ENCODE measurements at places on chromosomes 1 and 21. TPM values are rescaled to one million over a fixed set of nuclear protein-coding genes. Genes with fewer than 3 reads are reported as not detected.

Gene KIF17
- polyA plus RNA-seq = 5.5 TPM

Gene SHE
- 17.2 TPM for polyA plus RNA-seq

Gene FCRL2
- polyA plus RNA-seq = 0.27 TPM

Gene SLC30A1
- 12.4 TPM for polyA plus RNA-seq

DNA sequence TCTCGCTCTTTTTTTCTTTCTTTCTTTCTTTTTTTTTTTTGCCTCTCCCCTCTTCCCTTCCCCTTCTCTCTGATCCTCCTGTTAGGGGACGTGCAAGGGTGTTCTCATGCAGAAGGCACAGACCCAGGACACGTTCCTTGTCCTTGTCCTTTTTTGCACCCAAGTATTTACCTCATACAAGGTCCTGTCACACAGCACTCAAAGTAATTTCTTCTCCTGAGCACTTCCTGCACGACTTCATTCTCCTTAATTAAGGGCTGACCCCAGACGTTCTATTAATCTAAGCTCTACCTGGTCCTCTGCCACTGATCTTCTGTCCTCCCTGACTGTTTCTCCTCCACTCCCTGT is 424 bp upstream of the PCNX2 start:
- no peak for DNase-seq

DNA sequence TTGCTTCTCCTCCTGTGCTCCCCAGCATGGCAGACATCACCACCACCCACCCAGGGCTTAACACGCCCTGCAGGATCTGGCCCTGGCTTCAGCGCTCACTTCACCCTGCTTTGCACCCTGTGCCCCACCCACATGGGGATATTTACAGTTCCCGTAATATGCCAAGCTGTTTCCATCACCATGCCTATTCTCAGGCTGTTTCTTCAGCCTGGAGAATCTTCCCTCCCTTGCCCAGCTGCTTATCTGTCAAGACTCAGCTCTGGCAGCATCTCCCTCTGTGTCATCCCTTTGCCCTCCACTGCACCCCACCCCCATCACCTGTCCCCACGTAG is 3.6 kb upstream of the AHCYL1 start:
- DNase-seq = no peak

- DNase-seq = peak; percentile 76
These were observed 6.9 kb upstream of the SPOCD1 start for GRCh38 chr1:31822766-31823165.

- DNase-seq = no peak
These were observed 13.1 kb downstream of the ZBTB17 start for GRCh38 chr1:15962671-15963362.

DNA sequence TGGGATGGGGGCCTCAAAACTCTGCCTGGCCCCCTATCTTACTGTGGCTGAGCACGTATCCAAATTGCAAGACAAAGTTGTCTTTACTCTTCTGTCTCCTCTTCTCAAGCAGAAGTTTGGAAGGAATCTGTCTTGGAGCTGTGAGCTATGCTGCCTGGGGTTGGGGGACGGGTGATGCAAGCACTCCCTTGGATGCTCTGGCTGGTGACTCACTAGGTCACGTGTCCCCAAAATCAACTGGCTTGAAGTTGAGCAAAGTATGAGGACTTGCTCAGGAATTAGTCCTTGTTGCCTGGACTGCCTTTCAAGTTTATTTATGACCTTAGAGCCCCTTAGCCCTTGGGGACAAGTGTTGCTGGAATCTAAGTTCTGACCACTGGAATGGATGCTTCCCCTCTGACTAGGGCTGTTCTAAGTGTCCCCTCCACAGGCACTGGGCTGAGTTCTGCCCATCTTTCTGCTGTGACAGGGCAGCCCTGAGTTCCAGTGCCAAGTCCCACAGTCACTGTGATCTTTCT is 269.5 kb downstream of the HHAT start:
- no peak for DNase-seq

- DNase-seq = no peak
These were observed 1.9 kb downstream of the NTRK1 start for GRCh38 chr1:156862584-156862983.

GRCh38 chr1:103180660-103181059 is 72.3 kb upstream of the COL11A1 start:
- DNase-seq = no peak

DNA sequence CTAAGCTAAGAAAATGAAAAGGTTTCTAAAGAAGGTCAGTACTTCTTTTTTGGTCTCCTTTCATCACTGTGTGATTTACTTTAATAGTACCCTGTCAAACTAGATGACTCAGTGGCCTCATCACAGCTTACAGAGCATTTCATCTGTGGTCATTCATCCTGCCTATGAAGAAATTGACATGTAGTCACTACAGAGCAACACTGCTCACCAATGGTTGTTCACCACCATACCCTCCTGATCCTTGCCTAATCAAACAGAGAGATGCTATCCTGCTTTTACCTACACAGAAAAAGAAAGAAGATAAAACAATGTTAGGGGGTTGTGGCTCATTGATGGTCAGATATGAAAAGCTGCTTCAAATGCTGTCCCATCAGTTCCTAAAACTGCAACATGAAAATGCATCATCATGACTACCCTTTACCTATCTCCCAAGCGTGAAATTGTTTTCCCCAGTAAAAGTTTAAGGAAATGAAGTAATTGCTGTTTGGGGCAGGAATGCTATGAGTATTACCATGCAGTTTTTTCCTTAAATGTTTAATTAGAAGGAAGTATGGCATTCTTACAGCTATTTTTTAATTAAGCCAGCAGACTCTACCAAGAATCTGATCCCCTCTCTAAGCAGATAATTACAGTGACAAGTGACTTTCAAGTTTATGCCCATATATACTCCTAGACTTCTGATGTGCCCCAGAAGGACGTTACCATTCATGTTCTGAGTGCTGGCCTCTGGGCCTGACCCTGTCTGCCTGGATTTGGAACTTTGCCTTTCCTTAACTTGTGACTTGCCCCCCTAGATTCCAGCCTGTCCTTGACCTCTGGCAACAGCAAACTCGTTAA is 46.1 kb upstream of the FBXO28 start:
- no peak for DNase-seq

DNA sequence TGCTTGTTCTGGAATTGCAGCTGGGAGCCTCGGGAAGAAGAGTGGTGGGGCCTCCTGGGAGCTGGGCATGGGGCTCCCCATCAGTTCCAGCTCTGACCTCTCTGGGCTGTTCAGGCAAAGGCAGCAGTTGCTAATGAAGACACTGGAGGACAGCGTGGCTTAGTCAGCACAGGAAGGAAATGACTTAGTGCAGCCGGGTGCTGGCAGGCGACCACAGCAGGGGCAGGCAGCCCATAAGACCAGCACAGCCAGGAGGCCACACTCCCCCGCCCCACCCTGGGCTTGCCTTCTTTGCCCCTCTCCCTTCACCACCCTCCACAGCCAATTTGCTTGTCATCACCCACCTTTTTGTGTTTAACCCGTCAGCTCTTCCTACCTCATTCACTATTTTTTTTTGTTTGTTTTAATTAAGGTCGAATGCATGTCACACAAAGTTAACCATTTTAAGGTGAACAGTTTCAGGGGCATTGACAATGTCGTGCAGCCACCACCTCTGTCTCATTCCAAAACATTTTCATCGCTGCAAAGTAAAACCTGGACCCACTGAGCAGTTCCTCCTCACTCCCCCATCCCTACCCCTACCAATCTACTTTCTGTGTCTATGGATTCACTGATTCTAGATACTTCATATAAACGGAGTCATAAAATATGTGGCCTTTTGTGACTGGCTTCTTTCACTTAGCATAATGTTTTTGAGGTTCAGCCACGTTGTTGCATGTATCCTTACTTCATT is 10.9 kb downstream of the OLIG2 start:
- DNase-seq = no peak

GRCh38 chr1:71557138-71557537 is 476.3 kb upstream of the ZRANB2 start:
- DNase-seq = no peak
